ENCODE measurements at places on chromosomes 1 and 21. TPM values are rescaled to one million over a fixed set of nuclear protein-coding genes. Genes with fewer than 3 reads are reported as not detected.

GRCh38 chr1:40411843-40412242 lies 38.3 kb downstream of the SMAP2 start:
- H3K27ac ChIP-seq, result no peak overlapping the region
- no peak for DNase-seq
- no peaks in the 10 kb centered on the region for H3K27me3 ChIP-seq
- H3K36me3 ChIP-seq, result no peaks in the 10 kb centered on the region

DNA sequence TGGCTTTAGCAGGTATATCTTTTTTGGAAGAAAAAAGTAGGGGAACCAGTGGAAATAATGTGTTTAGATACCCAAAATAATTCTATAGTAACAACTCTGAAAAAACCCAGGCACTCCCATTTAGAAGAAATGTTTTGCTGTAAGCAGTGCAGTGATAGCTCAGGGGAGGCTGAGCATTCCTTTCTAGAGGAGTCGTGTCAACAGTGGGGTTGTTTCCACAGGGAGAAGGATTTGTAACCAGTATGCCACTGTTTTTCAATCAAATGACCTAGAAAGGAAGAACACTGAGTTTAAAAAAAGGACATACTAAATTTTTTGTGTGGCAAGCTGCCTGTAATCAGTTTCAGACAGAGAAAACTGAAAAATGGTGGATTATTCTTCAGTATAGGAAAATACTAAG lies 2.4 kb downstream of the PGD start:
- no peaks in the 10 kb centered on the region for H3K27me3 ChIP-seq
- peaks cover 23% of the 10 kb centered on the region for H3K36me3 ChIP-seq
- peak overlapping the region; percentile 93 for H3K27ac ChIP-seq
- DNase-seq, result no peak

- H3K36me3 ChIP-seq, result no peaks in the 10 kb centered on the region
- H3K4me3 ChIP-seq, result no peak overlapping the region
- no peak overlapping the region for H3K27ac ChIP-seq
- no peak for DNase-seq
Measured at GRCh38 chr1:243727503-243728203, 122.4 kb downstream of the AKT3 start.

HSPB7 gene
- 60.5 TPM for total RNA-seq

LCE2C gene
- total RNA-seq, result not detected

ADORA3 gene
- total RNA-seq, result 9.1 TPM

TAL1 gene
- 3.9 TPM for total RNA-seq
